Transverse colon (tissue), 4 donors: ENCODE measurements at places on chromosomes 4 and X. TPM values are rescaled to one million over a fixed set of nuclear protein-coding genes. Genes with fewer than 3 reads are reported as not detected.

DNA sequence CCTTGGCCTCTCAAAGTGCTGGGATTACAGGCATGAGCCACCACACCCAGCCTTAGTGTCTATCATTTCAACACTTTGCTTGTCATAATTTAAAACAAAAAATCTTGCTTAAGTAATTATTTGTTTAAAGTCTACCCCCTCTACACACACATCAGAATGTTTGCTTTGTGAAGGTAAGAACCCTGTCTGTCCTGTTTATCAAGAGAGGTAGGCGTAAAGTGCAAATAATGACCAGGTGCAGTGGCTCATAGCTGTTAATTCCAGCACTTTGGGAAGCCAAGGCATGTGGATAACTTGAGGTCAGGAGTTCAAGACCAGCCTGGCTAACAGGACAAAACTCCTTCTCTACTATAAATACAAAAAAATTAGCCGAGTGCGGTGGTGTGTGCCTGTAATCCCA lies 326.7 kb upstream of the CLNK start:
- no peak for DNase-seq

DNA sequence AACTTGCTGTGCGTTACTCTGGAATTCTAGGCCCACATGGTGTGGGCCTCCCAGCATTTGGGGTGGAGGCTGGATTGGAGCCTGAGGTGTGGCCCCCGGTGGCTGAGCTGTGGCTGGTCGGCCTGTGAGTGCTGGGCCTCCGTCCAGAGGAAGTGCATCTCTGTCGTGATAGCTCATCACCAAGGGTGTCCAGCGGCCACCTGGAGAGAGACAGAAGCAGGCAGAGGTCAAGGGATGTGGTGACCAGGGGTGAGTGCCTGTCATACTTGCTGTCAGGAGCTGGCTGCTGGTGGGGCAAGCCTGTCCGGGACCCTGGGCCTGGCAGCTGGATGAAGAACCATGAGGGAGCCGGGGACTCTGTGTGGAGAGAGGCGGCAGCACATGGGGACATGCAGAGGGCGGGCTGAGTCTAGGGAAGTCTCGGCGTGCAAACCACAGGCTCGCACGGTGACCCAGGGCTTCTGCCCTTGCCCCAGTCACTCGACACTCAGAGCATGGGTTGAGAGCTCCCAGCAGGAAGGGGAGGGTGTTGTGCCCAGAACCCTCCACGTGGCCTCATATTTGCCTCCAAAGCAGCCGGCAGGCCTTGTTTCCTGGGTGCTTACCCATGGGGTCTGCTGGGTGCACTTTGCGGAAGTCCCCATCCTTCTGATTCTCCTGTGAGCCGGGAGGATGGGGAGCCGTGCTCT lies 6.2 kb downstream of the SORCS2 start:
- DNase-seq: no peak

- DNase-seq: no peak
Measured at GRCh38 chrX:140510895-140511295, 6.0 kb upstream of the SOX3 start.

DNA sequence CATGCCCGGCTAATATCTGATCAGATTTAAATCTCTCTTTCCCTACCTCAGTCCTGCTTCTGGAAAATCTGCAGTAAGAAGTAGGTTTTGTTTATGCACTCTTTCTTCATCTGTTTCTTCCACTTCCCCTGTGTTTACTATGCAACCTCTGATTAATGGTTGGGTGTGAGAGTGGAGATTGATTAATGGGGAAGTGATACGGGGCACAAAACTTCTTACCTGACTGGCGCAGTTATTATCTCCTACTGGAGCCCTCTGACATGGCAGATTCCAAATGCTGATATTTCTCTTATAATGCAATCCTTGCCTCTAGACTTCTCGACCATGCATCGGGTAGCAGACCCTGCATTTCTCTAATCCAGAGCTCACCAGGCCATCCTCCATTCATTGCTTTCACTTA lies 60.2 kb upstream of the HPGD start:
- DNase-seq: no peak

GRCh38 chr4:1415681-1415981 lies 9.4 kb upstream of the NKX1-1 start:
- no peak for DNase-seq

DNA sequence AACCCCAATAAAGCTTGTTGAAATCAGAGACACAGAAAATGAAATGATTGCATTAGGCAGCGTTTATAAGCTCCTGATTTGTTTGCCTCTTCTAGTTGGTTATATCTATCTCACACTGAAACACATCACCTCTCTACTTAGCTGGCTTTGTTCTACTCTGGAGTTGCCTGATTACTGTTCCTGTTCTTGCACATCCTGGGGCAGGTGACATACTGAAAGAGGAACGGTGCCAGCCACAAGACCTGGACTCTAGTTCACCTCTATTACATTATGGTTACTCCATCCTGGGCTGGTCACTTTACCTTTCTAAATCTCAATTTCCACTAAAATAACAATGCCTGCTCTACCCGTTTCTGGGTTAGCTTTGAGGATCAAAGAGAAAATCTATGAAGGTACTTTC lies 47.9 kb downstream of the TRIM2 start:
- DNase-seq: no peak

DNA sequence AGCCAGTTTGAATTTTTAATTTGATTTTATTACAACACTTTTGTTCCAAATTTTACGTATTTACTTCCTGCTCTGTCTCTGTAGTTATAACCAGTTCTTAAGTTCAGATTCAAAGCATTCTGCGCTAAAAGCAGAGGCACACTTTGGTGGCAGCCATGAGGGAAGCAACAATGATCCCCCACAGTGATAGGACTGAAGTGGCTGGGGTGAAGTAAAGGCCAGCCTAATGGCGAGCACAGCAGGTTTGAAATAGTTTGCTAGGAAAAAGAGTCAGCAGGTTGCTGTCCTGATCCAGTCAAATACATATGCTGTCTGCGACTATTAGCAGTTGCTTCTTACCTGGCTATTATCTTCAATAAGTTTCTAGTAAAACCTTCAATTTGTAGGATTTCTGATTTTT lies 176.3 kb downstream of the RPA4 start:
- no peak for DNase-seq

DNA sequence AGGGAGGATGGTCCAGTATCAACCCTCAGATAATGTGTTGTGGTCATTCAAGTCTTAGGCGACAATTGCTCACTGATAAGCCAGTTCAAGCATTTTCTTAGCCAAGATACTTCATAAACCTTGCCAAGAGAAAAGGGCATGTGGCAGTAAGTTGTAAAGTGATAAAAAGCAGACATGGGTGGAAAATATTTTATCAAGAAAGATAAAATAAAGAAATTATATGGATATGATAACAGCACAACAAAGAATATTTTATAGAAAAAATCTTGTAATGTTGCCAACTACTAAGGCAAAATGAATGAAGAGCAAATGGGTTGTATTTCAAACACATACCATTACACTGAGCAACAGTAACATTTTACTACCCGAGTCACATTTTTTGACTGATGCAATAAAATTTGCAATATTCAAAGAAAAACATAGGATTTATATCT lies 217.4 kb upstream of the PITX2 start:
- no peak for DNase-seq

GRCh38 chrX:53563324-53563723 lies 123.2 kb downstream of the HUWE1 start:
- no peak for DNase-seq

DNA sequence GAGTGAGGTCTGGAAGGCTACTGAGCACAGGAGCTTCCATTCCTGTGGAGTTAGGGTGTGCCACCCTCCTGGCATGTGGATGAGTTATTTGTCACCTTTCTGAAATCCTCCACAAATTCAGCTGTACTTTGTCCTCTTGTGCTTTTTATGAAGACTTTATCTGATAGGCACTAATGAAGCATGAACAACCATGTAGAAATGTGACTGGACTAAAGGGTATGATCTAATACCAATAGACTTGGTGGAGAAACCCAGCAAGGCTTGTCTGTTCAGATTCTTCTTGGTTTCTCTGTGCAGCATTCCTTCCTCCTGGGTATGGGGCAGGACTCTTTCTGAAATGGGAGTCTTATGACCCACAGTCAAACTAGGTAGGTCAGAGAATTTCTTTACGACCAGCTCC lies 9.6 kb downstream of the NBDY start:
- no peak for DNase-seq

DNA sequence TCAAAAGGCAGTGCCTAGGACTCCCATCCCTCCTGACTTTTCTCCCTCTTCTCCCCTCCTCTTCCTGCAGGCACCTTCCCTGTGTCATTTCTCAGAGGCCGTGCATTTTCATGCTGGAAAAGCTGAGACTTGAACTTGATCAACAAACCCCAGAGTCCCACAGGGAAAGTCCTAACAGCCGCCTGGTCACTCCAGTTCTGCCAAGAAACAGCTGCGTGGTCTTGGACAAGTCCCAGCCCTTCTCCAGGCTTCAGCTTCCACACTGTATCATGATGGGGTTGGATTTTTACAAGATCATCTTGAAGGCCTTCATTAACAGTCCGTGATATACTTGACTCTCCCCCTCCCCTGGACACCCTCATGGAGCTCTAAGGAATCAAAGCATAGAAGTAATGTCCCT lies 366.0 kb downstream of the BCOR start:
- no peak for DNase-seq

- DNase-seq: no peak
Measured at GRCh38 chrX:9286234-9286633, 178.6 kb upstream of the TBL1X start.

DNA sequence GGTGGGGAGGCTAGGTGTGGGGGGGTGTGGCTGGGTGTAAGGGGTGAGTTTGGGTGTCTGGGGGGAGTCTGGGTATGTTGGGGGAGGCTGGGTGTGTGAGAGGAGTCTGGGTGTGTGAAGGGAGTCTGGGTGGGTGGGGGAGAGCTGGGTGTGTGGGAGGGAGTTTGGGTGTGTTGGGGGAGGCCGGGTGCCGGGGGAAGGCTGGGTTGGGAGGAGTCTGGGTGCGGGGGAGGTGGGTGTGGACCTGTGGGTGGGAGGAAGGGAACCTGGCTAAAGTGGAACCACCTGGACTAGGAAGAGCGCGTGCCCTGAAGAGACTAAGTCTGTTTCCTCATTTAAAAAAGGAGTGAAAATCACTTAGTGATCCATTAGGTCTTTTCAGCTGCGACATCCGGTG lies 18.3 kb downstream of the SPON2 start:
- DNase-seq: no peak

GRCh38 chr4:81538716-81539427 lies 67.2 kb upstream of the RASGEF1B start:
- no peak for DNase-seq

GRCh38 chr4:40672528-40673522 lies 43.2 kb upstream of the RBM47 start:
- DNase-seq: no peak

- no peak for DNase-seq
Measured at GRCh38 chr4:100591161-100591876, 73.5 kb upstream of the EMCN start.

GRCh38 chrX:116417214-116417613 lies 19.2 kb upstream of the SLC6A14 start:
- DNase-seq: no peak

- no peak for DNase-seq
Measured at GRCh38 chr4:145808021-145808650, 128.2 kb downstream of the C4orf51 start.

DNA sequence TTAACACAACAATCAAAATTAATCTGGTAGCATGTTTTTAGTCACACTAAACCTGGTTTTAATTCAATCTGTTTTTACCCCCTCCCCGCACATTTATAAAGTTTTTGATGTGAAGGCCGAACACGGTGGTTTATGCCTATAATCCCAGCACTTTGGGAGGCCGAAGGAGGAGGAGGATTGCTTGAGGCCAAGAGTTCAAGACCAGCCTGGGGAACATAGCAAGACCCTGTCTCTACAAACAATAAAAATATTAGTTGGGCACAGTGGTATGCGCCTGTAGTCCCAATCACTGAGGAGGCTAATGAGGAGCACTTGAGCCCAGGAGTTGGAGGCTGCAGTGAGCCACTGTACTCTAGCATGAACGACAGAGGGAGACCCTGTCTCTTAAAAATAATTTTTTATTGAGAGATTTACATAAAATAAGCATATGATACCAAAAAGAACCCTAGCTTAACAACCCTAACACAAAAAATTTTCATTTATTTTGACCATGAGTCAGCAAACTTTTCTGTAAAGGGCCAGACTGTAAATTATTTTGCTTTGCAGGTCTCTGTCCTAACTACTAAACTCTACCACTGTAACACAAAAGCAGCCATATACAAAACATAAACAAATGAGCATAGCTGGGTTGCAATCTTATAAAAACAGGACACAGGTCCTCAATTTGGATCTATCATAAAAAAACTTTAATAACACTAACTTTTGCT lies 21.5 kb downstream of the HNRNPD start:
- no peak for DNase-seq

DNA sequence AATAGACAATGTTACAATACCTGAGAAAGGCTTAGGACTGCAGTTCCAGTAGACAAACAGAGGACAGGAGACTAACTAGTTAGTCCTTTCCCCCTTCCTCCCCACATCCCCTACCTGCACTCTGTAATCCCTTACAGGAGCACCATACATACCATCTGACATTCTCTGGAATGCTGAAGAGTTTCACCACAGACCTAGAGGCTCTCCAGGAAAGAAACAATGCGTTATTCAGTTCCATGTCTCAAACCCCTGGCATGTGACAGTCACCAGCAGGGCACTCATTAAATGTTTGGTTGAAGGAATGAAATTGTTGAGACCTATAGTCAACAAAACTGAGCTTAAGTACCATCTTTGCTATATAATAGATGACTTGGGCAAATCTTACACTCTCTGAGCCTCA lies 100.2 kb upstream of the USP38 start:
- DNase-seq: no peak

DNA sequence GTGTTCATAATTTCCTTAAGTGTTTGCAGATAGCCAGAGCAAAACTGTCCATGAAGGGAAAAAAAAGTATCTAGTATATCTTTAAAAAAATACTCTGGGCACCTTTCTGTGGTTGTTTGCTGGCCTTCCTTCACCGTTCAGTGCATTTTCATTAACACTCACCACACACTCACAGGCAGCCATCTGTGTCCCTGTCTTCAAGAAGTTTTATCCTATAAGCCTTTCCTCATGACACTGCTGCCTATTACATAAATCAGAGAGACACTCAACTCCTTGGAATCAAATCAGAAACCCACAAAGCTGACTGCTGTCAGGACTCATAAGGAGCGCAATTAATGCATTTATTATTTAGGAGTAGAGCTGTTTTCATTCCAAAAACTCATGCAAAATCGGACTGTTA lies 1720.2 kb downstream of the PCDH7 start:
- no peak for DNase-seq

The GRID2 gene
- 0.16 TPM for total RNA-seq

The ABLIM2 gene
- total RNA-seq: 11.1 TPM

The PCDH11X gene
- 0.14 TPM for total RNA-seq

The REELD1 gene
- total RNA-seq: 1.4 TPM

The PWWP3B gene
- total RNA-seq: 0.27 TPM

The PPP4R3C gene
- total RNA-seq: not detected

The BMPR1B gene
- total RNA-seq: 3.2 TPM

The CFAP299 gene
- not detected for total RNA-seq

The FGF5 gene
- total RNA-seq: 0.14 TPM

The OPN1MW3 gene
- not detected for total RNA-seq

The IL1RAPL1 gene
- 0.14 TPM for total RNA-seq

The CXCL6 gene
- total RNA-seq: not detected

The C4orf36 gene
- total RNA-seq: 0.32 TPM

The TRPC3 gene
- 1.7 TPM for total RNA-seq
